Mammary epithelial cell (primary cell): ENCODE measurements at places on chromosomes 3 and 15. TPM values are rescaled to one million over a fixed set of nuclear protein-coding genes. Genes with fewer than 3 reads are reported as not detected.
A peak's percentile ranks its signal among the peaks of the same experiment; 100 is the strongest.

The SH3GL3 gene
- 0.40 TPM in 2 replicates for total RNA-seq

GRCh38 chr3:128999102-128999501 lies 2.0 kb upstream of the EFCC1 start:
- DNase-seq, result no peak

DNA sequence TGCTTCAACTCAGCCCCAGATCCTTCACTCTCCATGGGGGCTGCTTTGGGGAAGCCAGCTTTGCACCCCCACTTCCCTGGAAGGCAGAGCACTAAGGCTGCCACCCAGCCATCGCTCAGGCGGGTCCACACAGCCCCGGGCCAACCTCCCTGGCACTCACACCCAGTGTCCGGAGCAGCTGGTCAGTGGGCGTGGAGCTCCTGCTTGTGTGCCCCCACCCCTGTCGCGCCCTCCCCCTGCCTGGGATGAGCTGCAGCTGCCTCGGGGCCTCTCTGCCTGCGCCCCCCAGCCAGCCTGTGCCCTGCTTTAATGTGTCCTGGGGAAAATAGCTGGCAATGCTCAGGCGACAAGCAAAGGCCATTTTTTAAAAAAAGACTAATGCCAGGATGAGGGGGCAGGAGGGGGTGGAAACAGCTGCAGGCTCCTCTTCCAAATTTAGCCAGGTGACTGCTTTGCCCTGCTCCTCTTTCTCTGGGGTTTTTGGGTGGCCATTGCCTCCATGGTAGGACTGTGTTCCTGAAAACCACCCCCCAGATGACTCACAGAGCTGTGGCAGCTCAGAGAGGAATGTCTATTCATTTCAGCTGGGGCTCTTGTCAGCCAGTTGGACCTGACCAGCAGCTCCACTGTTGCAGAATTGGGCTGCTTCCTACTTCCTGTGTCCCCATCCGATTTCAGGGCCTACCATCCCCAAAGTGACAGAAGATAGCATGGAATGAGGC lies 65.0 kb downstream of the CEMIP start:
- DNase-seq, result peak; percentile 67

- DNase-seq, result no peak
Observed at GRCh38 chr3:72453706-72454105, 394.5 kb downstream of the SHQ1 start.

The GOLGA8J gene
- total RNA-seq, result not detected

- no peak for DNase-seq
Observed at GRCh38 chr3:190158261-190158660, 37.6 kb upstream of the P3H2 start.

GRCh38 chr15:42863572-42864239 lies 56.9 kb downstream of the TTBK2 start:
- no peak for DNase-seq

GRCh38 chr15:101204739-101205535 lies 46.9 kb downstream of the CHSY1 start:
- no peak for DNase-seq

The LRRN1 gene
- 37.0 TPM for total RNA-seq

- peak; percentile 83 for DNase-seq
Observed at GRCh38 chr15:40063563-40064011, 24.6 kb upstream of the SRP14 start.

The PGBD4 gene
- 2.1 and 2.3 TPM in 2 replicates for total RNA-seq

The CHRD gene
- not detected in 2 replicates for total RNA-seq

DNA sequence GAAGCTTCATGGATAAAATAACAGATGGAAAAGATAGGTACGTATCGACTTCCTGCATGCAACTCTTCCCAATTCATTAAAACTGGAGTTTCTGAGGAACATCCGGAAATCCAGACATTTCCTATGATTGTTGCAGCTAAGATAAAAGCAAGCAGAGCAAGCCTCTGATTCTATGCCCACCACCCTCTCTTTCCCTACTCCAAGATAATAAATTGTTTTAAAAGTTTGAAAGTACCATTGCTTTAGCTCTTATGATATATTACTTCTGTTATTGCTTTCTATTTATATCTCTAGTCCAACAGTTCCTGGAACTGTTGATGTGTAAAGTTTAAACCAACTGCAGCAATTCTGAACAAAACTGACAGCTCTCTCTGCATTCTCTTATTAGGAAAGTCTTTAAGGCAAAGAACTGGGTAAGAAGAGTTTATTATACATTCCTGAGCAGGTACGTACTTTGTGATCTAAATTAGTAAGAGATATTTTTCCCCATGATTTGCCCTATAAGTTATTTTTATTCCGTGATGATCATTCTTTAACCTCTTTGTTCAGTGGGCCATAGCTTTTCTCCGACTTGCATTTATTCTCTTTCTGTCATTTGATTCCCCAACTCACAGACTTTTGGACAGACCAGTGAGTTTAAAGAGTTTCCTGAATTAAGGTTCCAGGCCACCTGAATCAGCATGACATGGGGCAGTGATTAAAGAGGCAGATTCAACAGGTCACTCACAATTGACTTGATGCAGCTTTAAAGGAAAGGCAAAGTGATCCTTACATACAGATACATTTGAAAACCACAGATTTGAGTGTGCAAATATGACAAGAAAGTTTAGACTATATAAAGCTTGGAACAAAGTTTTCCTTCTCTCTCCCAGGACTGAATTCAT lies 94.2 kb upstream of the THRB start:
- DNase-seq, result no peak

The CLSTN2 gene
- 0.16 TPM in 2 replicates for total RNA-seq

- no peak for DNase-seq
Observed at GRCh38 chr15:65369651-65370050, 8.2 kb downstream of the IGDCC3 start.

The CACNA2D3 gene
- total RNA-seq, result 0.17 TPM

DNA sequence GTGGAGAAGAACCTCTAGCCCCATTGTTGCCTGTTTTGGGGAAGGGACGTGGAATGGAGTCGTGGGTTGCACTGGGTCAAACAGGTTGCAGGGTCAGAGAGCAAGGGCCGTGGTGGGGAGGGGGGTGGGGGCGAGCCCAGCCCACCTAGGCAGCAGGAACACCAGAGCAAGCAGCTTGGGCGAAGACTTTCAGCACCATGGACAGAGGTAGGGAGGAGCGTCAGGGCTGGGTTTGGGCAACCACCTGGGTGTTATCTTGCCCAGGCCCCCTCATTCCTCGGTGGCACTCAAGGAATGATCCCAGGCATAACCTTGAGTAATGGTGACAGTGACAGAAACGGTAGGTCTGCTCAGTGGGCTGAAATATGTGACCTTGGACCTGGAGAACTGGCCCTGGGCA lies 45.9 kb upstream of the TMEM115 start:
- DNase-seq, result no peak

- peak; percentile 42 for DNase-seq
Observed at GRCh38 chr3:48926425-48927392, 8.1 kb downstream of the ARIH2 start.

DNA sequence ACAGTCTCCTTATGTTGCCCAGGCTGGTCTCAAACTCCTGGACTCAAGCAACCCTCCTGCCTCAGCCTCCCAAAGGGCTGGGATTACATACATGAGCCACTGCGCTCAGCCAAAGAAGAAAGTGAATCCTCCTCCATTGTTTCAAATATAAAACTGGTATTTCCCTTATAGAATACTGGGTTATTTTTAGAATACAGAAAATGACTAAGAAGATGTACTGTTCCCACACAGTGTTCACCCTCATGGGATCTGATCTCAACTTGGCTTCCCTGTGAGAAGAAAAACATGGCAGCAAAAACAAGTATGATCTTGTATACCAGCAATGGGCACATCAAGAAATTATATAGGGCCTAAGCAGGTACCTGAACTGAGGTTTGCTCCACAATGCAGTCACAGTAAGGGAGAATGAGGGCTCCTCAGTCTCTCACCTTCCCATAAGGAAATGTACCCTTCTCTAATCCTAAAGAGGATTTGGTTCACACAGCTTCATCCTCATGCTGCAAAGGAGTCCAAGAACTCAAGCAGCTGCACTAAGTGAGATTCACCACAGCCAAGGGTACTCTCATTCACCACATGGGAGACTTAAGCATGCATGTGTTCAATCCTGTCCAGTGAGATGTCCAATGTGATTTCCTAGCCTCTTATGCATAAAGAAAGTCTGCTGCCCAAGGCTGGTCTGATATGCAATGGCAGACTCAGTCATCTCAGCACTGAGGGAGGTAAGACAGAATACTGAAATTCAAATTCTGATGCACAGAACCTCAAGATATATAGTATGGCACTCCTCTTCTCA lies 25.8 kb downstream of the USP4 start:
- DNase-seq, result peak; percentile 23

- no peak for DNase-seq
Observed at GRCh38 chr3:34724916-34725499, 914.3 kb upstream of the ARPP21 start.

GRCh38 chr15:59622289-59622688 lies 10.7 kb downstream of the GCNT3 start:
- DNase-seq, result peak; percentile 66

- DNase-seq, result no peak
Observed at GRCh38 chr3:120841264-120841663, 66.7 kb upstream of the STXBP5L start.

- no peak for DNase-seq
Observed at GRCh38 chr15:58498821-58499580, 67.2 kb downstream of the LIPC start.

GRCh38 chr3:161221806-161222600 lies 892 bp downstream of the NMD3 start:
- DNase-seq, result no peak

DNA sequence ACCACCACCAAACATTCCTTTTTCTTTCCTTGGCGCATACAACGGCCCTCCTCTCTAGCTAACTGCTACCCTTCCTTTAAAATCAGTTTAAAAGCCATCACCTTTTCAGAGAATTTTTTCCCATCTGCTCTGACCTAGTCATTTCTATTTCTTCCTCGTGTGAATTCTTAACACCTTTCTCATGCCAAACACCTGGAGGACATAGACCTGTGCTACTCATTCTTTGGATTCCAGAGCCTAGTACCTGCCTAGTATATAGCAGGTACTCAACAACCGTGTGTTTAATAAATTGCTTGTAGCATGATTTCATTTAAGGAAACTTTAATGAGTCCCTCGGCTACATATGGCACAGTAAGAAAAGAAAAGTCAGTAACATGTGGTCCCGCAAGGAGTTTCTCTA lies 2.0 kb upstream of the TPM1 start:
- DNase-seq, result peak; percentile 60

DNA sequence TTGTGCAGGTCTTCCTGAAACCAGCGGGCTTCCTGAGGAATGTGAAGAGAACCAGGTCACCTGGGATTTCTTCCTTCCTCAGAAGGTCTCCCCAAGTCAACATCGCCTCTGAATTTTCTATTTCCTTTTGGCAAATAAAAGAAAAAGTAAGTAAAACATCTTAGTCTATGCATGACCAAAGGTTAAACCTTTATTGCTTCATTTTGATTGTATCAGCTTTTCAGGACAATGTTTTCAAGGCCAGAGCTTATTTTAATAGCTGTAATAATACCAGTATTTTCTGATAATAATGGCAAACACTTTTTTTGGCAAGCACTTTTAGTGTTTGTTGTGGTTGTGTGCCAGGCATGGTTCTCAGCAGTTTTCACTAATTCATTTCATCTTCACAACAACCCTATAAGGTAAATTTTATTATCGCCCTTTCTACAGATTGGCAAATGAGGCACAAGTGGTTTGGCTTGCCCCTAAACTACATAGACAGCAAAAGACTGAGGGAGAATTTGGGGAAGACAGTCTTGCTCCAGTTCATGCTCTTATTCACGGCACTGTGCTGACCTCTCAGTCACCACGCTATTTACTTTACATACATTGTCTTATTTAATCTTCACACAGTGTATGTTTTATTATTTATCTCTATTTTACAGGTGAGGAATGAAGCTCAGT lies 110.4 kb downstream of the RPL22L1 start:
- no peak for DNase-seq

The GOLGA8S gene
- not detected in 2 replicates for total RNA-seq
